ENCODE measurements at places on chromosomes 12 and 14.

GRCh38 chr12:65740873-65741600 lies 83.2 kb upstream of the HMGA2 start:
- DNase-seq = peak; percentile 13

DNA sequence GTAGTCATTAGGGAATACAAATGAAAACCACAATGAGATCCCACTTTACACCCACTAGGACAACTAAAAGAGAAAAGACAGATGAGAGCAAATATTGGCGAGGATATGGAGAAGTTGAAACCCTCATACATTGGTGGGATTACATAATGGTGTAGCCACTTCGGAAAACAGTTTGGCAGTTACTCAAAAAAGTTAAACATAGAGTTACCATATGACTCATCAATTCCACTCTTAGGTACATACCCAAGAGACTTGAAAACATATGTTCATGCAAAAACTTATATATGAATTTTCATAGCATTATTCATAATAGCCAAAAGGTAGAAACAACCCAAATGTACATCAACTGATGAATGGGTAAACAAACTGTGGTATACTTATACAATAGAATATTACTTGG lies 27.1 kb downstream of the ALDH1L2 start:
- no peak for DNase-seq

- DNase-seq = no peak
These were observed 7.6 kb upstream of the FLVCR2 start for GRCh38 chr14:75570797-75571196.

GRCh38 chr14:74980398-74980730 lies 22.4 kb upstream of the EIF2B2 start:
- no peak for DNase-seq

DNA sequence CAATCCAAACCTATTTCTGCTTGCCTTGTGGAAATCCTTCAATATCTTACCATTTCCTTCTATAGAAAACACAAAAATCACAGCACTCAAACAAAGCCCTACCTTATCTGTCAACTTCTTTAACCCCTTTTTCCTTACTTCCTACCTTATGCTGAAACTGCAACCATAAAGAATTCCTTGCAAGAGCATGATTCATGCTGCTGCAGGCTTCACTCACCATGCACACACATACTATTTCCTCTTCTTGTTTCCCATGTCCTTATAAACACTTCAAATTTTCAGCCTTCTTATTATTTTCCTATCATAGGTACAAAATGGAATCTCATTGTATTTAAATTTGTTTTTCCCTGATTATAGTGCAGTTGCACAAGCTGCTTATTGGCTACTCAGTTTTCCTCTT lies 23.3 kb downstream of the LMNTD1 start:
- no peak for DNase-seq

DNA sequence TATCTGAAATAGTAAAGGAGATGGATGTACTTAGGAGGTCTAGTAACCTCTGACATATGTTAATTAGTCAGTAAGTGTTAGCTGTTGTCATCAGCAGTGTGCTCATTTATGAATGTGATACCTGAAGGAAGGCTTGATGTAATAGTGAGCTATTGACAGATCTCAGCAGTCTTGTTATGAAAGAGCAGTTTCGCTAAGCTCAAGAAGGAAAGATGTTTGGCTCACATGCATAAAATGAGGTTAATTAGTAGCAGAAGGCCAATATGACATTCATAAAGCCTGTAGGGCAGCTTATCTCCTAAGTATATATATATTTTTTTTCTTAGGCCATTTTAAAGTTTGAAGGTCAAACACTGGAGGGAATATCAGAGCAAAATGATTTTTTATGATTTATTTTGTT lies 2.8 kb downstream of the FAM234B start:
- DNase-seq = no peak

DNA sequence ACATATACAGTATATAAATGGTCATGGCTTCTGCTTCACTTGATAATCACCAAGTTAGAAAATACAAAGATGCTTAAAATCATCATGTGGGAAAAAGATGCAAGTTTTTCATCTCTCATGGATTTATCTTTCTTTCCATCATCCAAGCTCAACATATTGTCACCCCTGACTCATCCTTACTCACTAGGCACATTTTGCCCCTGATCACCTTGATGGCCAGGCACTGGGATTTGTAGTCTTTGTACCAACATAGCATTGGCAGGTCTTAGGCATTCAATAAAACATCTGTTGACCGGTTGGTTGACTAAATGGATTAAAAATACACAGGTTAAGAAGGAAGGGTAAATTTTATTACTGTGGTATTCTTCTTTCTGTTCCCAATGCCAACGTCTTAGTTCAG lies 28.1 kb downstream of the KLHDC2 start:
- DNase-seq = no peak

GRCh38 chr14:35387219-35387618 lies 17.3 kb downstream of the NFKBIA start:
- no peak for DNase-seq

GRCh38 chr14:98374136-98374535 lies 897.9 kb downstream of the BCL11B start:
- no peak for DNase-seq

GRCh38 chr14:25103271-25103670 lies 53.3 kb upstream of the STXBP6 start:
- no peak for DNase-seq

- DNase-seq = no peak
These were observed 38.2 kb upstream of the MTHFD1 start for GRCh38 chr14:64349741-64350490.

DNA sequence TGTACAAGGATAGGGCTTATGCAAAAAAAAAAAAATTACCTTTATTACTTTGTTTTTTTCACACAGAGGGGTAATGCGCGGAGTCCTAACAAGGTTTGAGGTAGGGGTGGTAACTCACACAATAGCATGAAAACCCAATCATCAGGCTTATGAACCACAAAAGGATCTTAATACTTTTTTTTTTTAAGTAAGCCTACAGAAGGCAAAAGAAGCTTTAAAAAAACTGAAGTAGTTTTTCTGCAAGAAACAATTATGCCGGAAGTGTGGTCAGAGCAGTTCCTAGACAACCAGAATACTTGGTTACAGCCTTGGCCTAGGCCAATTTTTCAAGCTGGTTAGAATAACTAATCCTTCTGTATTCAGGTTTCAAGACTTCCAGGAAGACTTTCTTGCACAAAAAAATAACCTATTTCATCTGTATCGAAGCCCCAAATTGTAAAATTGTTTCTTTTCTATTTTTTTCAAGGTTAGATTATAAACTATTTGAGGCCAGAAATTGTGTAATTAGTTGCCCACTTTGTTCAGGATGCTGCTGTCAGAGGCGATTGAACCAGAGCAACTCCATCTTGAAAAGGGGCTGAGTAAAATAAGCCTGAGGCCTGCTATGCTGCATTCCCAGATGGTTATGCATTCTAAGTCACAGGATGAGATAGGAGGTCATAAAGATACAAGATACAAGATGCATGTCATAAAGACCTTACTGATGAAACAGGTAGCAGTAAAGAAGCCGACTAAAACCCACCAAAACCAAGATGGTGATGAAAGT lies 1.8 kb upstream of the GNS start:
- no peak for DNase-seq

DNA sequence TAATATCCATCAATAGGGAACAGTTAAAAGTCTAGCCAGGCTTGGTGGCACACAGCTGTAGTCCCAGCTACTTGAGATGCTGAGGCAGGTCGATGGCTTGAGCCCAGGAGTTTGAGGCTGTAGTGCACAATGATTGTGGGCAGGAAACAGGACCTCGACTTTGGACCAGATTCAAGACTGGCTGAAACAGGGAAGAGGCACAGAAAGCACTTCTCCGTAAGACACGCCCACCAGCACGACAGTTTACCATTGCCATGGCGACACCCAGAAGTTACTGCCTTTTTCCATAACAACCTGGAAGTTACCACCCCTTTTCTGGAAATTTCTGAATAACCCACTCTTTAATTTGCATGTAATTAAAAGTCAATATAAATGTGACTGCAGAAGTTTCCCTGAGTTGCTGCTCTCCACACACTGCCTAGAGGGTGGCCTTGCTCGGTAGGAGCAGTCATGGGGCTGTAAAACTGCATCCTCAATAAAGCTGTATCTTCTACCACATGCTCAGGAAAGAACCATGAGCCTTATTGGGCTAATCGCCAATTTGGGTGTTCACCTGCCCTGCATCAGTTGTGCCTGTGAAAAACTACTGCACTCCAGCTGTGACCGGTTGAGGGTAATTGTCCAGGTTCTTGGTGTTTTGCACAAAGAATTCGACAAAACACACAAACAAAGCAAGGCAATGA lies 4.6 kb upstream of the LRRC23 start:
- no peak for DNase-seq

Measured in stimulated activated CD8-positive, alpha-beta memory T cell treated with anti-CD3 and anti-CD28 coated beads, Interleukin-4, amount 100 ng/mL, for 1 hour (primary cell).